Neural crest cell (in vitro differentiated cells): ENCODE measurements at places on chromosomes 1 and 21.

GRCh38 chr1:40753142-40753882 lies 30.3 kb upstream of the KCNQ4 start:
- DNase-seq, result no peak

DNA sequence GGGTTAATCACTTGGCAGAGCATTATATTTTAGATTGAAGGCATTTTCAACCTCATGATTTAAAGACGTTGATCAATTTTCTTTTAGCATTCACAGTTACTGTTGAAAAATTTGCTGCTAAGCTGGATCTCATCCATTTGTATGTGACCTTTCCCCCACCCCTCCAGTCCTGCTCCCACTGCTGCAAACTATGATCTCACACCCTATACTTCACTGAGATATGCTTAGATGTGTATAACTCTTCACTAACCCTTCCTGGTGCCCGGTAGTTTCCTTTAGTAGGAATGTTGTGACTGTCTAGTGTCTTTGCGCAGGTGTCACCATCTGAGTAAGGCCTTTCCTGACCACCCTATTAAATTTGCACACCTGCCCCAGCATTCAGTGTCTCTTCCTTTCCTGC lies 67.0 kb upstream of the C1orf21 start:
- no peak for DNase-seq

DNA sequence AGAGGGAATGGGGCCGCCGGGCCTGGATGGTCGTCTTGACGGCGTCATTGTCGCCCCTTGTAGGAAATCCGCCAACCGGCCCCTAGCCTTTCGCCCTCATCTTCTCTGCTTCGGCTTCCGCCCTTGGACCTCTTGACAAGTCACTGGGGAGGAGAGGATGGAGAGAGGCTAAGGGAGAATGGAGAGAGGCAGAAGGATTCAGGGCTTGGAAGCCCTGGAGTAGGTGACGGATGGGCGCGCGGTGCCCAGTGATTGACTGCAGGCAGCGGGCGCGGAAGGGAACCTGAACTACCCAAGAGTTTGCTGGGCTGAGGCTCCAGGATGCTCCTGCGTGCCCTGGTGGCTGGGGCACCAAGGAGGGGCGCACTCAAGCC lies 651 bp downstream of the PDE4B start:
- peak; percentile 7 for DNase-seq

GRCh38 chr1:213136190-213136917 lies 85.3 kb downstream of the RPS6KC1 start:
- no peak for DNase-seq

DNA sequence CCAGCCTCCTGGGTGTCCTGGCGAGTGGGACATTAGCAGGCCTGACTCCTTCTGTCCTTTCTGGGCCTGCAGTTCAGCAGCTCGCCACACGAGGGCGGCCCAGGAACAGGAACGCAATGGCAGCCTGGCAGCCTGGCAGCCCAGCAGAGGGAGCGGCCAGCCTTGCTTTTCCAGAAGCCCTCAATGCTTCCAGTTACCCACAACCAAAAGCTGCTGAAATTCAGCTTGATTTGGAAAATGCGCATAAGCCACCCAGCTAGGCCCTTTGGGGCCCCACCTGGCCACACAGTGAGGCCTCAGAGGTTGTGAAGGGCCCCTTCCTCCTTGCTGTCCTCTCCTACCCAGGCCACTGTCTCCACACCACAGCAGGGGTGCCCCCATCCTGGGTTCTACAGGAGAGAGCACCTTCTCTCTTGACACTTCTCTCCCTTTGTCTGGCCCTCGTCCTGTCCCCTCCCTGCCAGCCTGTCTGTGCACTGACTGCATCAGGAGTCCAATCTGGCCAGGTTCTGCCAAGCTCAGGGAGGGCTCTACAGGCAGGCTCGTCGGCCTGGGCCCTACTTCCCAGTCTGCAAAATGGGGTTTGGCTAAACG lies 103.4 kb upstream of the VAMP3 start:
- DNase-seq, result peak; percentile 99

DNA sequence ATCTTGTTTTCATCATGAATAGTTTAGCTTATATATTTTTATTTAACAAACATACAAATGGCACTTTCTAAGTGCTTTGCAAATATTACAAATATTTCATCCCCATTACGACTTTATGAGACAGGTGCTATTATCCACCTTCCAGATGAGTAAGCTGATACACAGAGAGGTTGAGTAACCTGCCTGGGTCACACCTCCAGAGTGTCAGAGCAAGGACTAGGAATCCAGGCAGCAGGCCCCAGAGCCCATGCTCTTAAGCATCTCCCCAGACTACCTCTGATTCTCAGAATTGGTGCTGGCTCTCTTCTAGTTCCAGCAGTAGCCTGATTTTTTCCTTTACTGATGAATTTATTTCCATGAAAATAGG lies 40.0 kb downstream of the EPHB2 start:
- DNase-seq, result no peak

DNA sequence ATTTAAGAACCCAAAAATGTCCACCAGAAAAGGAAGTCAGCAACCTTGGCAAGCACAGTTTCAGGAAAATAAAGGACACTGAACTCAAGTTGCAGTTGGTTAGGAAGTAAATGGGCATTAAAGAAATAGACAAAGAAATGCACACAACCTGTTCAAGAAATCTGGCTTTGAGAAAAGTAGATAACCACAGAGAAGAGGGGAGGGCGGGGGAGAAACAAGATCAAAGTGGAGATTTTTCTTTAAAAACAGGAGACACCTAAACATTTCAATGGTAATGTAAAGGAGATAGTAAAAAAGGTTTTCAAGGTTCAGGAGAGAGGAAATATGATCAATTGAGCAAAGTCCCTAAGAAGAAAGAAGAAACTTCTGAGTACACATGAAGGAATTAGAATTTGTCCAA lies 29.1 kb downstream of the SYDE2 start:
- DNase-seq, result no peak

DNA sequence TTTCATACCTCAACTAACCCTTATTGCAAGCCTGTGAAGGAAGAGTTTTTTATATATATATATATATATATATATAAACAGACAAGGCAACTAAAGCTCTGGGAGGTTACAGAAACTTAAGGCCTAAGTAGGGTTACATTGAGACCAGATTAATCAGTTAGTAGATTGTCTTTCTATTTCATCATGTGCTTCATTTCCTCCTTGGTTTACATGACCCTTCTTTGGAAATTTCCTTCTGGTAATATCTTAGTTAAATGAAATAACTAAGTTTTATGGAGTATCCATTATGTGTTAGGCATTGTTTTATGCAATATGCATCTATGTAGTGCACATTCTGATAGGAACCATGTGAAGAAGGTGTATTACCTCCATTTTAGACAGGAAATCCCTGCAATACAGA lies 112.7 kb downstream of the FGGY start:
- no peak for DNase-seq

GRCh38 chr21:38913120-38913892 lies 107.6 kb downstream of the ETS2 start:
- peak; percentile 14 for DNase-seq

DNA sequence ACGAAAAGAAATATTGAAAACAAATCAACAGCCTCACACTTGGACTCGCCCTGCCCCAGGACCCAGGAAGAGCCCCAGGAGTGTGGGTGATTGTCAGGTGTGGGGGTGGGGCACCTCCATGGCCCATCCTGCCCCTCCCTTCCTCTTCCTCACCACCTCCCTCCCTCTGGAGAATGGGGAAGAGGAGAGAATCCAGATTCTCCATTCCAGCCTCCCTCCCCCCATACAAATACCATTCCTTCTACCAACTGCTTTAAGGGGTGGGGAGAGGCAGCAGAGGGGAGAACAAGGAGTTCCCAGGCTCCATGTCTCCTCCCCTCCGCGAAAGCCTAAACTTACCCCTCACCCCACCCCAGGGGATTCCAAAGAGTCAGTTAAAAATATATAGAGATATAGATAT lies 36.7 kb downstream of the MEF2D start:
- DNase-seq, result no peak

GRCh38 chr1:30777060-30777903 lies 19.7 kb upstream of the LAPTM5 start:
- DNase-seq, result no peak

DNA sequence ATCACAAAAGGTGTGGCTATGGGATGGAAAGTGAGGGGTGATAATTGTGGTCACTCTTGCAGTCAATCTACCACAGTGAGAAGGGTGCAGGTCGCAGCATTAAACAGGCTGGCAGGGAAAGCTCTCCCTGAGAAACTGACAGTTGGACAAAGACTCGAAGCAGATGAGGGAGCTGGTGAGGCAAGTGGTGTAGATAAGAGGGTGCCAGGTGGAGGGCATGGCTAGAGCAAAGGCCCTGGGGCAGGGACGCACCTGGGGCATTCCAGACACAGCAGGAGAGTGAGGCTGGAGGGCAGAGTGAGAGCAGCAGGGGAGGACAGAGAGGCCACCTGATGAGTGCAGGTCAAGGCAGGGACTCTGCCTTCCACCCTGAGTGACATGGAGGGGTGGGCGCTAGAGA lies 264.8 kb downstream of the PRDM2 start:
- DNase-seq, result no peak

DNA sequence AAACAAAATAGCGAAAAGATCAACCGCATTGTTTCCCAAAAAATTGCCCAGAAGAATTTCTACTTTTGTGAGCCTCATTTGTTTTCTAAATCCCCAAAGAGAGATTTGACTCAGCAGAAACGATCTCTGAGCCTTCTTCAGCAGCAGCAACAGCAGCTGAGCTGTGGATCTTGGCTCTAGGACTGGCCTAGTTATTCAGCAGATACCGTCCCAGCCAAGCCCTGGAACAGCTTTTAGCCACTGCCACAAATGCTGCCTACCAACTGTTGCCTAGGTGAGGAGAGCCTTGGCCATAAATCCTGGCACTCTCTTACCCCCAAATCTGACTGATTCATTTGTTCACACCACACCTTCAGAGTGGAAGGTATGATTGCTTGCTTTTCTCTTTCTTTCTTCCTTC lies 320.1 kb downstream of the TGFB2 start:
- no peak for DNase-seq

- DNase-seq, result no peak
Measured at GRCh38 chr1:84776639-84777038, 86.4 kb upstream of the SSX2IP start.

DNA sequence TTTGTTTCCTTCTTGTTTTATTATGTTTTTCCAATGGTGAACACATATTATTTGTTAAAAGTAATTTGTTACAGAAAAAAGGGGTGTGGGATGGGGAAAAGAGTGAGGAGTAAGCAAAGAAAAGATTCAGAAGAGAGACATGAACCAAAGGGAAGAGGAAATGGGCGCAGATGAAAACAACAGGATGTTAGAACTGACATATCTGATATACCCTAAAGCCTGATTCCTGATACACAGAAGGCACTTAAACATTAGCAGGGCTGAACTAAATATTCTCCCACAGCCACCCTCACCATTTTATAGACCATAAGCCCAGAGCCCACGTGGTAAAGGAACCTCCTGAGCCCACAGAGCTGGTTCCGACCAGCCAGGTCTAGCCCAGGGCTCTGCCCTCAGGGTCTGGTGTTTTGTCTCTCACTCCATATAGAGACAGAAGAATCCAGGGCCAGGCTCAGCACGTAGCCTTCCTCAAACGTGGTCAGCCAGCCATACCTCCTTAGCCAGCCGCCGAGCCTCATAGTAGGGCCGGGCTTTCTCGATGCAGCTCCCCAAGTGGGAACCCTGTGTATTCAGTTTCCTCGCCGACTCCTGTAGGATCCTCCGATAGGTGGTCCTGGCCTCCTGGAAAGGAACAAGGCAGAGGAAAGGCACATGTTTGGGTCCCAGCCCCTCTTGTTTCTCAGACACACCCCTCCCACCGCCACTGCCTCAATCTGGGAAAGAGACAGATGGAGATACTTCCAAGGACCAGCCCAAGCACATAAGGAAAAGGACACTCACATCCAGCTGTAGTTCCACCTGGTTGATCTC lies 9.5 kb downstream of the SH3BP5L start:
- no peak for DNase-seq

- no peak for DNase-seq
Measured at GRCh38 chr1:64320922-64321614, 117.6 kb downstream of the UBE2U start.

GRCh38 chr1:231240531-231240882 lies 505 bp upstream of the GNPAT start:
- DNase-seq, result no peak

DNA sequence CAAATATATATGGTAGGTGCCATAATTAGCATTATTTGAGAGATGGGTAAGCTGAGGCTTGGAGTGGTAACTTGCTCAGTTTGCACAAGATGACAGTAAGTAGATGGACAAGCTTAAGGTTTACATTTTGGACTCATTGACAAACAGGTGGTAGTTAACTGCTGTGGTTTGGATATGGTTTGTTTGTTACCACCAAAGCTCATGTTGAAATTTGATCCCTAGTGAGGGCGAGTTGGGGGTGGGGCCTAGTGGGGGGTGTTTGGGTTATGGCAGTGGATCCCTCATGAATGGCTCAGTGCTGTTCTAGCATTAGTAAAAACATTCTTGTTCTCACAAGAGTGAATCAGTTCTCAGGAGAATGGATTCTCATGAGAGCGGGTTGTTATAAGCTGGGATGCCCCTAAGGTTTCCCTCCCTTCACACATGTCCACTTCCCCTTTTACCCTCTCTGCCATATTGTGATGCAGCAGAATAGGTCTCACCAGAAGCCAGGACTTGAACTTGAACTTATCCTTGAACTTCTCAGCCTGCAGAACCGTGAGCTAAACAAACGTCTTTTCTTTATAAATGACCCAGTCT lies 6.6 kb upstream of the PRRX1 start:
- no peak for DNase-seq

DNA sequence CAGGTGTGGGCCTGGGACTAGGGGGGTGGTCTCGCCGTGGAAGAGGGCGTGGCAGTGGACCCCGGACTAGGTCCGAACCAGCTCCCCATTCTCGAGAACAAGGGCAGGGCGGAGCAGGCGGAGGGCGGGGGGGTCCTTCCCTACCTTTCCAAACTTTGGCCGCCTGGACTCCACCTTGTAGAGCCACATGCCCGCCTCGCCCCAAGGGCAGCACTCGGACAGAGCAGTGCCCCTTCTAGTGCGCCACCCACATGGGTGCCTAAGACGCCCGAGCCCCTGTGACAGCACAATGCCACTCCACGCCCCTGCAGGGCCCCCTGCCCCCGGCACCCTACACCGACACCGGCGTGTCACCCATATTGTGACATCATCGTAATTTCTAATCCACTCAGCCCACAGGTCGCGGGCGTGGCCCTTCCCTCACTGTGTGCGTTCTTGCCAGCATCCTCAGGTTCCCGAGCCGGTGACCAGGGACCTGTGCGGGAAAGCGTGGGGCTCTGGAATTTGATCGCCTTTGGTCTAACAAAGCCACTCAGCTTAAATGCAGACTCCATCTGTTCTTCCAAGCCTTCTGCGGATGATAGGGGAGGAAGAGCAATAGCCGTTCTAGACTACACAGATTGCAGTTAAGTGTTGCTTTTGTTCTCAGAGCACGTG lies 553 bp upstream of the STMN1 start:
- DNase-seq, result peak; percentile 36
